Foreskin keratinocyte (primary cell): ENCODE measurements at places on chromosomes 16 and 17. TPM values are rescaled to one million over a fixed set of nuclear protein-coding genes. Genes with fewer than 3 reads are reported as not detected.
A peak's percentile ranks its signal among the peaks of the same experiment; 100 is the strongest.

- DNase-seq, result peak; percentile 92
Measured at GRCh38 chr17:7014261-7014994, 2.0 kb downstream of the RNASEK start.

- peak; percentile 41 for DNase-seq
Measured at GRCh38 chr17:13030459-13031300, 12.9 kb upstream of the ELAC2 start.

DNA sequence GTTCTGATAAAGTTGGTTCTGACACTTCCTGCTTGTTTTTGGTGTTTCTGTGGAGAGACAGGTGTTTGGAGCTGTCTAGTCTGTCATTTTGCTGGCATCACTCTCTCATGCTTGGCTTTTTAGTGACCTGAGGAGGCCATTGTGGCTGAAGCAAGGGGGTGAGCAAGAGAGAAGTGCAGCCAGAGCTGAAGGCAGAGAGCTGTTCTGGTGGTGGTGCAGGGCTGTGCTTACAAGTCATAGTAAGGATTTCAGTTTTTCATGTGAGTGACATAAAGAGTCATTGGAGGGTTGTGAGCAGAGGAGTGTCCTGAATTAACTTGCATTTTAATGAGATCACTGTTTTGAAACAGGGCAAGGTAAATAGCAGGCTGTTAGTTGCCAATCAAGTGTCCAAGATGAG, 97.5 kb downstream of the CHD9 start:
- no peak for DNase-seq

DNA sequence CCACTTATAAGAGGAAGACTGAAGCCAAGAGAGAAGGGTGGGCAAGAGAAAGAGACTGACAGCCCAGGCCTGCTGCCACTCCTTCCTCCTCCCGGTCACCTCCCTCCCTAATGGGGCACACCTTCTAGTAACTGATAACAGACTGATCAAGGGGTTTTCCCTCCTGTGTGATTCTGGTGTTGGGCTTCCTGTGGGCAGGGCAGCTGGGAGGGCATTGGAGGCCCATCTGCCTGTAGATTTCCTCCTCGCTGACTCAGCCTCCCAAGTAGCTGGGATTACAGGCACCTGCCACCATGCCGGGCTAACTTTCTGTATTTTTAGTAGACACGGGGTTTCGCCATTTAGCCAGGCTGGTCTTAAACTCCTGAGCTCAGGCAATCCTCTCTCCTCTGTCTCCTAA, 16.2 kb downstream of the CA4 start:
- no peak for DNase-seq

Gene KRTAP4-7
- total RNA-seq, result not detected in 2 replicates

- DNase-seq, result peak; percentile 80
Measured at GRCh38 chr17:1190751-1191331, 11.1 kb upstream of the ABR start.
